ENCODE measurements at places on chromosomes 5 and 9. TPM values are rescaled to one million over a fixed set of nuclear protein-coding genes. Genes with fewer than 3 reads are reported as not detected.

TXNDC8 gene
- total RNA-seq = not detected

ASPN gene
- total RNA-seq = 18.4 TPM

CYSRT1 gene
- total RNA-seq = not detected

ACOT12 gene
- not detected for total RNA-seq

CKS2 gene
- total RNA-seq = 5.3 TPM

SPINK4 gene
- not detected for total RNA-seq

SLC34A3 gene
- not detected for total RNA-seq

GGTA1 gene
- 5.8 TPM for total RNA-seq

PRUNE2 gene
- total RNA-seq = 561 TPM

CAMK2A gene
- 6.9 TPM for total RNA-seq

C9 gene
- not detected for total RNA-seq

PCDHGB4 gene
- total RNA-seq = 6.5 TPM

NFIB gene
- total RNA-seq = 67.3 TPM
